Smooth muscle cell of the coronary artery (primary cell): ENCODE measurements at places on chromosomes 3 and 15. TPM values are rescaled to one million over a fixed set of nuclear protein-coding genes. Genes with fewer than 3 reads are reported as not detected.

Gene FSIP1
- 0.98 and 1.2 TPM in 2 replicates for total RNA-seq

Gene HACD3
- total RNA-seq = 83.1 and 83.8 TPM in 2 replicates

Gene ZNF662
- total RNA-seq = 0.47 and 0.60 TPM in 2 replicates

Gene FBXL22
- total RNA-seq = 0.53 TPM in 1 of 2 replicates, not detected in the other

Gene LRRC31
- not detected in 2 replicates for total RNA-seq
